Activated effector memory CD4-positive, alpha-beta T cell treated with anti-CD3 and anti-CD28 coated beads, Interleukin-2, amount 50 U/mL, for 16 hours (primary cell): ENCODE measurements at places on chromosomes 1 and 21.

GRCh38 chr1:21293537-21294265 lies 3.4 kb upstream of the ECE1 start:
- peak; percentile 89 for DNase-seq

DNA sequence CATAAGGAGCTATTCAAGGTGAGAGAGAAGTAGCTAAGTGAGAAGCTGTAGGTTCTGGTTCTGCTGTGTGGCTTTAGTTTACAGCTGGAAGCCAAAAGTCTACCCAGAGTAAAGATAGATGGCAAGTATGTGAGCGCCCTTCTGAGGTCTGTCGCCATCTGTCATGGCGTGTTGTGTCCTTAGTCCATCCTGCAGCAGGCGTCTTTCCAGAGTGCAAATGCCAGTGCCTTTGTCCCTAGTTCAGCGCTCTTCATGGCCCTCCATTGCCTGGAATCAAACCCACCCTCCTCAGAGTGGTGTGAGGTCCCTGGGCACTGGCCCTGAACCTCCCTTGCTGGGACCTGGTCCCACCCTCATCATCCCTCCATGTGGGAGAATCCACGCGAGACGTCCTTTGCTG lies 96.6 kb downstream of the ADARB1 start:
- no peak for DNase-seq

GRCh38 chr1:48932366-48932765 lies 155.7 kb upstream of the BEND5 start:
- DNase-seq, result no peak

DNA sequence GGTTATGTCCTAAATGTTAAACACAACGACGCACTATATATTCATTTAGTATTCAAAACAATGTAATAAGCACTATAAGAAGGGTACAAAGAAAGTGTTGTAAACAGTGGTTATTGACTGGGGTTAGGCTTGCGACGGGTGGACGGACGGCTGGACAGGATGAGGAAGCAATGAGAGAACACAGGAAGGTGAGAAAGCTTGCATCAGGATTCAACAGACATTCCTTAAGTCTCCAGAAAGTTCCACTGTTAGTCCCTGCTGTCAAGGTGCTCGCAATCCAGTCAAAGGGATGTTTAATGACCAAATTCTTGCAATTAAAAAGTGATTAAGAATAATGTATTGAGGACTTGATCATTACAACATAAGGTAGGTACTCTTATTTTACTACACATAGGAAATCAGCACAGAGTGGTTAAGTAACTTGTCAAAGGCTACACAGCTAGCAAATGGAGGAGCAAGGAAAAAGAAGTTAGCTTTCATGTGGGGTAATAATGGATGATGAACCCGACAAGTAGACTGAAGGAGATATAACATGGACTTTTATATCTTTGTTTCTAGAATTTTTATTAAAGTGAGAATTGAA lies 994 bp upstream of the ACBD6 start:
- DNase-seq, result no peak

- no peak for DNase-seq
Observed at GRCh38 chr1:37890378-37891014, 31.1 kb upstream of the MTF1 start.

DNA sequence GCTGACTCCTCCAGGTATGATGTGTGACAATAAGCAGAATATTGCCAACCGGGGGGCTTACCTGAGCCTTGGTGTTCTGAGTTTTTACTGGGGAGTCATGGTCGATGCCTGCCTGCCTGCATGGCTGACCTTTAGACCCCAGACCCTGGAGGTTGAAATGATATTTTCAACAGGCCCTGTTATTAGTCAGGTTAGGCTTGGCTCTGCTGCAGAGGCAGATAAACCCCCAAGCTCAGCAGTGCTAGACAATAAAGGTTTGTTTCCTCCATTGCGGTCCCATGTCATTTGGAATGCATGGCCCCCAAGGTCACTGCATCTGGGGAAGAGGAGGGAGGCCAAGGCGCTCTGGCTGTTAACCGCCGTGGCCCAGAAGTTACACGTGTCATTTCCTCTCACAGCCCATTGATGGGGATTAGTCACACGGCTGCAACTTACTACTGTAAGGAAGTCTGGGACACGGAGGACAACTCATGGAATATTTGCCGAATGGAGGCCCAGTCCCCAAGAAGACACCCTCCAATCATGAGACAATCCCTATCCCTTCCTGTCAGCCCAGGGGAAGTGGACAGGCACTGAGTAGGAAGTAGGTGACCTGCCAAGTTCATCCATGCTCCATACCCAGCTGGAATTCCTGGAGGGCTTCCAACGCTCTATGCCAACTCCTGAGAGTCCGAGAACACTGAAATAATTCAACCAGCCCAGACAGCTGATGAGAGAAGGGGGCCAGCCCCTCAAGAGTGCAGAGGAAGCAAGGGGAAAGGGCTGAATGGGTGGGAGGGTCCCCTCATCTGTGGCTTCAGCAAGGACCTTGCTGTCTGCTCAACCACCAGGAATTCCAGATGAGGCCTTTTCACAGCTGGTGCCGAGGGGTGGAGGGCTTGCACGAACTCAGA lies 97.3 kb downstream of the TAS1R2 start:
- DNase-seq, result no peak

DNA sequence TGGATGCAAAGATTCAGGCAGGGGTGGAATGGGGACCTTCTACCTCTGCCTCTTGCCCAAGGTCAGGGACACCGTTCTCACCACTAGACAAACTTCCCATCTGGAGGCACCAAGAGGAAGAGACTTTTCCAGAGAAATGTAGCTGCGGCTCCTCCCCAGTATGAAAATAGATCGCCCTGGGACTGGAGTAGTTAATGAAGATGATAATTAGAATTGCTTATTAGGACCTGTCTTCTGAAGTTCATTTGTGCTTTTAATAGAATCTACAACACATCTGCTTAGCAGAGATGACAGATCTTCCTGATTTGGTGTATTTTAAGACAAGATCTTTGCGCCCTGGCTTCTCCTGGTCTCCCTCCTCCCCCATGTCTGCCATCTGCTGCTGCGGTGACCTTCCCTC lies 266.6 kb downstream of the KAZN start:
- DNase-seq, result no peak

- no peak for DNase-seq
Observed at GRCh38 chr1:92458146-92458545, 28.6 kb downstream of the GFI1 start.

GRCh38 chr21:31475223-31475622 lies 131.2 kb upstream of the TIAM1 start:
- DNase-seq, result no peak

- DNase-seq, result no peak
Observed at GRCh38 chr21:32426592-32427051, 14.1 kb downstream of the EVA1C start.

DNA sequence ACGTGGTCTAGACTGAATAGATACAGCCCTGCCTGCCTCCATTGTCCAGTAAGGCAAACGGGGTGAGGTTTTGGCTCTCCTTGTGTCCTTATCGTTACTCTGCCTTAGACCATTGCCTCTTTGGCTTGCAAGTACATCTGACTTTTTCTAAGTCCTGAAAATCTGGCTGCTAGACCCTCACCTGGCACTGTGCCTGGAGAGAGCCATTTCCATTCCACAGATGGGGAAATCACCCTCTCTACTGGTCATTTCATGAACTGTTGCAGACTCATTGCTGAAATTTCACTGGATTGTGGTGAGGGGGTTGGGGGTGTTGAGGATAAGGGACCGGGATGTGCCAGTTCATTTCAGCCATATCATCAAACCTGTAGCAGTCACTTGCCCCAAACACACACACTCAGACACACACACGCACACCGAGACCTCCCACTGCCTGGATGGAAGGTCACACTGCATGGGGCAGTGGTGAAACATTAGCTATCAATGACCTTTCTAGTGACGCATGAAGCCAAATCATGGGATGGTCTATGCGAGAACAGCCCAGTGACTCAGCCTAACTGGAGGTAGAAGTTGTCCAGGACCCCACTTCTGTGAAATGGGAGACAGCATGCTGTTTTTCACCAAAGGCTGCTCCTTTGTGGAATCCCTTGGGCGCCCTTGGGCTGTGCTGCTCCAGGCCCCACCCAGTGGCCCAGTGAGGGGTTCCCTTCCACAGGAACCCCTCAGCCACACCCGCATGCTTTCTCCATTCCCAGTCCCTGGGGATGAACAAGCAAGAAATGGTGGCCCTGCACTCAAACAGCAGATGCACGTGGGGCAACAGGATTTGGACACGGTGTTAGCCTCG lies 34.9 kb upstream of the VASH2 start:
- no peak for DNase-seq

- DNase-seq, result no peak
Observed at GRCh38 chr1:170481000-170481399, 51.0 kb upstream of the GORAB start.

GRCh38 chr21:43372663-43373361 lies 54.1 kb downstream of the SIK1 start:
- no peak for DNase-seq

GRCh38 chr1:247114351-247115140 lies 10.4 kb upstream of the ZNF669 start:
- DNase-seq, result peak; percentile 62

DNA sequence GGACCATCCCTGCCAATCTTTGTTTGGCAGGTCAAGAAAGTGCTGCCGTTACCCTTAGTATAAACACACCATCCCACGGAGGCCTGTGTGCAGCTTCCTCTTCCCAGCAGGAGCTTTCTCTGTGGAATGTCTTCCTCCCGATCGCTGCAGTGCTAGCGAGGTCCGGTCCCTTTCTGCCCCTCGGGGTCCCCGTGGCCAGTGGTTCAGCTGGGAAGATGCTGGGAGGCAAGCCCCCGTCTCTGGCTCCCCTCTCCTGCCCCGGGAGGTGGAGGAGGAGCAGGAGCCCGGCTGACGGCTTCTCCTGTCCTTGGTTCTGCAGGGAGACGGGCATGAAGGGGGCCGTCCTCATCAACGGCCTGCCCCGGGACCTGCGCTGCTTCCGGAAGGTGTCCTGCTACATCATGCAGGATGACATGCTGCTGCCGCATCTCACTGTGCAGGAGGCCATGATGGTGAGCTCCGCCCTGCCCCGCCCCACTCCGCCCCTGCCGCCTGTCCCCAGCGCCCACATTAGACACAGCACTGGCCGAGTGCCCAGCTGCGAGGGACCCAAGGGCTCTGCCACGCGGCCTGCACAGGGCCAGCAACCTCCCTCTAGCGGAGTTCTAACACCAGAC lies 42.1 kb downstream of the TFF3 start:
- no peak for DNase-seq

DNA sequence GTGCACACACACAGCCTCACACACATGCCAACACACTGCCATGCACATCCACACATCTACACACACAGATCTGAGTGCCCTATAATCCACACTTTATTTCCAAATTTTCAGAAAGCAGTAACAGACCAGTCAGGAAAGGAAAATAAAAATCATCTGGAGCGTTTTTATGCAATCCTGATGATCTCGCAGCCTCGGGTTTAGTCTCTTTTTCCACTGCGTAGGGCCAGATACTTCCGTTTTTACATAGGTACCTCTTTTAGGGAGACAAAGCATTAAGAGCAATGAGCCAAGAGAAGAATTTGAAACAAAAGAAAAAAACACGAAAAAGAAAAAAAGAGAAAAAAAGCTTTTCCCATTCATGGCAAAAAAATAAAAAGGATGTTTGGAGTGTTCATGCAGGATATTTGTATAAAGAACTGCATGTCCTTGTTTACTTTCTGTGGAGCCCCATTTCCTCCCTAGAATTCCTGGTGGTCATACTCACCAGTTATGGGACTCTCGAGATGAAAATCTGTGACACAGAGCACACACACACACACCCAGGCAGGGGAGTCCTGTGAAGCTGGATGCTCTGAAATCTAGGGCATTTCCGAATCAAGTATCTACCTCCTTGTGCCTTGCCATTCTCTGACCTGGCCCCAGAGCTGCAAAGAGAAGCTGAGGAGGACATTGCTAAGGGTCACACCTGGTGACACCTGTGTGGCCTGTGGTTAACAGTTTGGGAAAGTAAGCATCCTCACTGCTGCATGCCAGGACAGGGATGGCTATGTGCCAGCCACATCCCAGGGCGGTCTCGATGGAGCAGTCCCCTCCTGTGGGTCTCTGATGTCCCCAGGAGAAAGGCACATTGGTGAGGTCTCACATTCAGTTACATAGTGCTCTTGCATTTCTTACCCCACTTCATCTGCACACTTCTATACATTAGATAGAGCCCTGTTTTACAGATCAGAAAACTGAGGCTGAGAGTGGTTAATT lies 83.6 kb downstream of the RUNX1 start:
- DNase-seq, result no peak

DNA sequence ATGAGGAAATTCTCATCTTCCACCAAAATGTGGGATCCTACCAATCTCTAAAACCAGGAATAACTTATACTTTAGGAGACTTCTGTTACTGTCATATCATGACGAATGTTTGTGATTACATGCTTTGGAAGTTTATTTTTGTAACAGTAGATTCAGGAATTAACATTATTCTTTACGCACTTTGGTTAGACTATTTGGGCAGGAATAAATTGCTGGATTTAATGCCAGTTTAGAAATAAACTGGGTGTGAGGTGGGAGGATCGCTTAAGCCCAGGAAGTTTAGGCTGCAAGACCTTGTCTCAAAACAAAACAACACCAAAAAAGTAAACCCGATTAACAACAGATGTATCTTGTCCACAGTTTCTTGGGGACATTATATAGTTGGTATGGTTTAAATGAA lies 52.1 kb downstream of the MIGA1 start:
- no peak for DNase-seq

DNA sequence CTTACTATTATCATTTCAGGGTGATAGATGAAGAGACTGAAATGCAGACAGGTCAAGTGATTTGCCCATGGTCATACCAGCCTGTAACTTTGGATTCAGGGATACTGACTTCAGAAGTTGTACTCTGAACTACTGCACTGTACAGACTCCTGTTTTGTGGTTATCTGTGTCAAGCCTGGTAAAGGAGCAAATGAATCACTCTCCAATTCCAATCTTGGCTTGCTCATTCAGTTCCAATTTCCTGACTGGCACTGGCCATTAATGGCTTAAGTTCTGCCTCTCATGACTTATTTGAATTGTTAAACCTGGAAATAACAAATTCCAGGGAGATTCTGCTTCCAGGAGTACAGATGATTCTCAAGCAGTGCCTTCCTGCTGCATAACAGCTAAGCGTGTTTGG lies 45.4 kb upstream of the PLD5 start:
- no peak for DNase-seq

DNA sequence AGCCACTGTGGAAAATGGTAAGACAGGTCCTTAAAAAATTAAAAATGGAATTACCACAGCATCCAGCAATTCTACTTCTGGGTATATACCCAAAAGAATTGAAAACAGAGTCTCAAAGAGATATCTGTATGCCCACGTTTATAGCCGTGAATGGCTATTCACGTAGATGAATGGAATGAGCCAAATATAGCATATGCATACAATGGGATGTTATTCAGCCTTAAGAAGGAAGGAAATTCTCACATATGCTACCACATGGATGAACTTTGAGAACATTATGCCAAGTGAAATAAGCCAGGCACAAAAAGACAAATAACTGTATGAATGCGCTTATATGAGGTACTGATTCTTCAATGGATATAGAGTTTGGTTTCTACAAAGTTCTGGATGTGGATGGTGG lies 134.5 kb upstream of the KCNE2 start:
- no peak for DNase-seq

DNA sequence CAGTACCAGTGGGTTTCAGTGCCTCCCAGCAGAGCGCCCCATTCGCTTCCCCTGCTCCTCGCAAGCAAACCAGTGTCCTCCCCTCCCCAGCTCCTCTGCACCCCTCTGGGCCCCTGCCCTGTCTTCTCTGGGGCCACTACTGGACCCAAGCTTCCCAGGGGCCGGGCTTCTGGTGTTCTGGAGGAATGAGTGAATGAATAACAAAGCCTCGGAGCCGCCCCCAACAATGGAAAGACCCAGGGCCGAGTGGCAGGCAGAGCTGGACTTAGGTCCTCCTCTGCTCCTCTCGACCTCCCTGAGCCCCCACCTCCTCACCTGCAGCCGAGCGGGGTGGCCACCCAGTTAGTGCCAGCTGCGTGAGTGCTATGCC lies 37.6 kb downstream of the MATN1 start:
- no peak for DNase-seq

GRCh38 chr1:185406691-185407009 lies 89.6 kb upstream of the IVNS1ABP start:
- no peak for DNase-seq
